ENCODE measurements at places on chromosomes 2 and 18. TPM values are rescaled to one million over a fixed set of nuclear protein-coding genes. Genes with fewer than 3 reads are reported as not detected.

DNA sequence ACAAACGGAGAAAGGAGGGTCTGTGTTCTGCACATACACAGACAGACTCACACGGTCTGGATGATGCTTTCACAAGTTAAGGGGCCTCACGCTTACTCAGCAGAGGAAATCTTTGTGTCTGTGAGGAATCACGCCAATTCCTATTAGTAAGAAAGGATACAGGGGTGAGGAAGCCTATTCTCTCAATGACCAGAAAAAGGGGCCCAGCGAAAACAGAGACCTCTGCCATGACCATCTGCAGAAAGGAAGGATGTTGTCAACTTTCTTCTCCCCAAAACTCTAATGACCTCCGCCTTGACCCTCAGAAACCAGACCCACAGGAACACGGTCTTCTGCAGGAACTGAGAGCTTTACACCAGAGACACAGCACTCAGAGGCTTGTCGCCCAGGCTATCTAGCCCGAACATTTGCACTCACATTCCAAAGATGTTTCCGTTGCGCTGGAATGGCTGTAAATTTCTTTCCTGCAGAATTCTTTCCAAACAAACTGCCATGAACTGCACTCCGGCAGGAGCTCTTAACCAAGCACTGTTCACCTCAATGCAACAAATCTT lies 186.3 kb downstream of the TCF4 start:
- H3K4me1 ChIP-seq = peaks cover 45% of the 10 kb centered on the region
- DNase-seq = no peak
- peaks cover 1% of the 10 kb centered on the region for H3K27me3 ChIP-seq

DNA sequence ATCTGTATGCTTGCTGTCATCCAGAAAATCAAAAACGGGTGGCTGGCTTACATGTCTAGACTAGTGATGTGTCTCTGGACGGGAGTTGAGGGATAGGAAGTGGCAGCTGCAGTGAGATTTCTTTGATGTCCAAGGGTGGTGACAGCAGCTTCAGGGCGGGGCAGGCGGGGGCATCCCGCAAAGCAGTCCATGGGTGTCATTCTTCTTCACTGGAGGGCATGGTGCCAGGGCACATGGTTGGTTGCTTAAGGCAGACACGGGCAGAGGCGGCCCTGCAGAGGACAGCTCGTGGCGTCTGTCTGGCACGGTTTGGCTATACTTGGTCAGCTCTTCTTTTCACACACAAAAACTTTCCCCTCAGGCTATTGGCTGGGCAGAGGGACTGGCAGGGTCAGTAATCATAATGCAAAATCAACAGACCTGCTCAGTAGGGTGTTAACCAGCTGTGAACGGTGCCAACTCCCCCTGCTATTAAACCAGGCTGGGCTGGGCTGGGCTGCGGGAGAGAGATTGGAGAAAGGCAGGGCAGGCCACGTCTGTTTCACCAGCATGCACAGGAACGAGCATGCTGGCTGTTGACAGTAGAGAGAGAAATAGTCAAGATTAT lies 63.7 kb downstream of the COL4A3 start:
- no peak overlapping the region for H3K27ac ChIP-seq
- H3K36me3 ChIP-seq = no peaks in the 10 kb centered on the region
- H3K4me3 ChIP-seq = no peak overlapping the region
- no peak for DNase-seq

DNA sequence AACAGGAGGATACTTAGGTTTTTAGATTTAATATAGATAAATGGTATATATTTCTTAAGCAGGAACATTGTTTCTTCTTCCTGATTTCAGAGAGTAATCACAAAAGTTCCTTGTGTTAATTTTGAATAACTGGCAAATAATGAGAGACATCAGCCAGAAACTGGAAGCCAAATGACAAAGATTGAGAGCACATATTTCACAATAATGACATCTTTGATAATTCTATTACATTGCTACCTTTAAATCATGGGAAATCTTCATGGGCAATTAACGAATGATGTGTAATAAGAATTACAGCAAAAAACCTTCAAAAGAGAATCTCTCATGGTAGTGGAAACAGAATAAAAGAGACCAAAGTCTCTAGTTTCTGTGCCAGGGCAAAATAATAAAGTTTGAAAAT lies 215.1 kb downstream of the NUP35 start:
- H3K27ac ChIP-seq = no peak overlapping the region
- no peak for DNase-seq
- no peaks in the 10 kb centered on the region for H3K4me1 ChIP-seq
- H3K36me3 ChIP-seq = no peaks in the 10 kb centered on the region
- no peaks in the 10 kb centered on the region for H3K27me3 ChIP-seq
- no peak overlapping the region for H3K4me3 ChIP-seq

DNA sequence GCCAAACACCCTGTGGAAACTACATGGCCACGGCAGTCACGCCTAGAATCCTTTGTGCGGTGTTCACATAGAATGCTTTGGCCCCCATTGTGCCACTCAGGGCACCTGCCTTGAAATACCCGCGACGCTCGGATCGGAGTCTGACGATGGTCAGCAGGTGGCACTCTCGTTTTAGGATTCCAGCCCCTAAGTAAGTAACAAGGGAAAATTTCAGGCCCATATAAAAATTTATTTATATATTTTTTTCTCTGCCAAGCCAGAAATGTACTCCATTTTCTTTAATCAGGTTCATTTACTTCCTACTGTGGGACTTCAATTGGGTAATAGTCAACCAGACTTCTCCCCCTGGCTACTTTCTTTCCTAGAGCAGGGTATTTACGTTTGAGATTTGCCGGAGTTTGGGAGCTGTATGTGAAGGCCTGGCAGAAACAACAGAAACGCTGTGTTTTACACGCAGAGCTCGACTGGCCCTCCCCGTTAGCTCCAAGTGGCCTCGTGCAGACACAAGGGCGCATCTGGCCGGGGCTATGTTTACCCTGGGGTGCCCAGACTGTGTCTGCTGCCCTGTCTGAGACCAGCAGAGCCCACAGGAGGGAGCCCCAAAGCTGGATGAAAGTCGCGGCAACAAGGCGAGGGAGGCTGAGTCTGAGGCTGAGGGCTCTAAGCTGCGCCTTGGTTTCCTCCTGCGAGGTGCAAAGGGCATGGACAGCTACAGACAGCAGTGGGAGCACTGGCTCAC lies 41.6 kb downstream of the LRRC30 start:
- no peak overlapping the region for H3K27ac ChIP-seq
- H3K4me1 ChIP-seq = no peaks in the 10 kb centered on the region
- no peak overlapping the region for H3K4me3 ChIP-seq
- peak; percentile 62 for DNase-seq
- no peaks in the 10 kb centered on the region for H3K27me3 ChIP-seq

DNA sequence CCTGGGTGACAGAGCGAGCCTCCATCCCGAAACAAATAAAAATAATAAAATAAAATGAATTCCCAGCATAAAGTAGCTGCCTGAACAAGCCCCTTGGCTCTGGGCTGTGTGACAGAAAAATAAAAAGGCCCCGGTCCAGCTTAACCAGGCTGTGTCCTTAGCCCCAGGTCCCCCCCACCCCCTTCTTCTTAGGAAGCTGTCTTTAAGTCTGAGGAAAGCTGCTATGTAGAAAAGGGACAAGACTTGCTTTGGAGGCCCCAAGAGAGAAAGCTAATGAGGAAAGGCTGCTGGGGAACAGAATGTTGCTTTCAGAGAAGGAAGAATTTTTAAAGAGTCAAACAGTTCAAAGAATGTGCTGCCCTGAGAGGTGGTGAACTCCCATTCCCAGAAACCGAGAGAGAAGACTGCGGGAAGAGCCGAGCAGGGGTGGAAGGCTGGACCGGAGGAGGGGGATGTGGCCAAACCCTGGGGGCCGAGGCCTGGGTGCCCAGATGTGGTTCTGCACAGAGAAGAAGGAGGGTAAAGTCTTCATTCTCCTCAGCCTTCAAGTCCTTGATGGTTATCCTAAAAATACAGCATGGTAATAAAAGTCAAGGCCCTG lies 61.9 kb downstream of the CENPO start:
- peak overlapping the region; percentile 57 for H3K4me3 ChIP-seq
- H3K27ac ChIP-seq = peak overlapping the region; percentile 88
- H3K36me3 ChIP-seq = peaks cover 11% of the 10 kb centered on the region
- H3K4me1 ChIP-seq = peaks cover 26% of the 10 kb centered on the region
- no peak for DNase-seq
- H3K27me3 ChIP-seq = peaks cover 6% of the 10 kb centered on the region

Gene OTOS
- total RNA-seq = not detected

Gene AQP12B
- not detected for total RNA-seq

Measured in glutamatergic neuron (in vitro differentiated cells).